ENCODE measurements at places on chromosomes 5 and 9.

- no peak for DNase-seq
These were observed 11.1 kb downstream of the TRIM14 start for GRCh38 chr9:98107926-98108325.

- DNase-seq = no peak
These were observed 1377.5 kb upstream of the CDH9 start for GRCh38 chr5:28415791-28416443.

DNA sequence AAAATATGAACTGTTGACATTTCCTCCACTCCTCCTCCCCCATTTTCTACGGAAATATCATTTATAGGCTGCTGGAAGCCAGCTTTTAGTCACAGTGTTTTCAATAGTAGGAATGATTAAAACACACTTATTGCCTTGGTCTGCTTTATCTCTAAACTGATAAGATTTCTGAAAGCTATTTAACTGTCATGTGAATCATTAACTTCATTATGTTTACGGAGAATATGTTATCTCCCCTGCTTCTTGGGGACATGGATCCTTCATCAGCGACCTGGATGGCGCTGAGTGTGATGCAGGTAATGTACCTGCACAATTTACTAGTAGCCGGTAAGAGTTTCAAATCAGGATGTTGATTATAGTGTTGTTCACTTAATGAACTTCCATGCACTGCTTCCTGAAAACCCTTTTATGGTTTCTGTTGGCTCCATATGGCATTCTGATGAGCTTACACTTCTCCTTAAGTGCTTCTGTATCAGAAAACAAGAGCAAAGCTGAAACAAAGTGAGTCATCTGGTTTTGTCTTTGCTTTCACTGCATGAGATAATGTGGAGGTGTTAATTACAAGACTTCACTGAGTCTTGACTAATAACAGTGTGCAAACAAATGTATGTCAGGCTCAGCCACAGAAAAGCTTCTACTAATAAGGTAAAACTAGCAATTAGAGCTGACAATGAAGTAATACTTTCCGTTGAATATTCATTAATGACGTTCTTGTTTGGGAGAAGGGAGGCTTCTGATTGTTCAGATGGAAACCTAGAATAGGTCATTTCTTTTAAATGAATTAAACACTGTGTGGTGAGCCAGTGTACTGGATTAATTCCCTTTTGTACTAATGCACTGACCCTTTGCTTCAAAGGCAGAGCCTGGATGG is 162.4 kb upstream of the ZNF608 start:
- DNase-seq = no peak

- no peak for DNase-seq
These were observed 4.6 kb downstream of the MYO10 start for GRCh38 chr5:16931334-16932110.

- no peak for DNase-seq
These were observed 104.7 kb downstream of the SPOCK1 start for GRCh38 chr5:137394380-137394779.

DNA sequence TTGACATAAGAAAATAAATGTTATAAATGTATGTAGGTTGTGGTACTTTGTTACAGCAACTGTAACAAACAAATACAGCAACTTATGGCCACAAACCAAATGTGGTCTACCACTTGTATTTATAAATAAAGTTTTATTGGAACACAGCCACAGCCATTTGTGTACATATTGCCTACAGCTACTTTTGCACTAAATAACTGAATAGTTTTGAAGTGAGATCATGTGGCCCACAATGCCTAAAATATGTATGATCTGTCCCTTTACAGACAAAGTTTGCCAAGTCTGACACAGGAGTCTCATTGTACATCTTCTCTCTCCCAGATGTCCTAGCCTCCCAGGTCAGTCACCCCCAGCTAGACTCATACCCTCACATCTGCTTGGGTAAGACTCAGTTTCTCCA is 283.6 kb upstream of the PRDM9 start:
- no peak for DNase-seq

- no peak for DNase-seq
These were observed 95.2 kb downstream of the DEPDC1B start for GRCh38 chr5:60604771-60605170.

DNA sequence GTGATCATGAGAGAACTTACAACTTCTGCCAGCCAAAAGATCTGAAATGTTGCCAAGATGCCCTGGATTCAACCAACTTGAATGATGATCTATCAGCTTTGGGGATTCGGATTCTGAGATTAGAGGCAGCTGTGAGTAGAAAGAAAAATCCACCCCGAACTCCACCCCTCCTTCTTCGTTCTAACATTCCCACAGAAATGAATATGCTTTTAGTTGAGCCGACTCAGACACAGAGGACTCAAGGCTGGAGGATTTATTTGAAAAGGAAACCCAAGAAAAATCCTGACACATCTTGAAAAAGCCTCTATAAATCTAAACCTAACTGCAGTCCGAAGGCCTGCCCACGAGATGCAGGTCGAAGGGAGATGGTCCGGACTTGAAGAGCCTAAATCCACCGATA is 275.0 kb downstream of the GAS1 start:
- DNase-seq = no peak

GRCh38 chr9:87714819-87715218 is 11.1 kb upstream of the CTSL start:
- no peak for DNase-seq

DNA sequence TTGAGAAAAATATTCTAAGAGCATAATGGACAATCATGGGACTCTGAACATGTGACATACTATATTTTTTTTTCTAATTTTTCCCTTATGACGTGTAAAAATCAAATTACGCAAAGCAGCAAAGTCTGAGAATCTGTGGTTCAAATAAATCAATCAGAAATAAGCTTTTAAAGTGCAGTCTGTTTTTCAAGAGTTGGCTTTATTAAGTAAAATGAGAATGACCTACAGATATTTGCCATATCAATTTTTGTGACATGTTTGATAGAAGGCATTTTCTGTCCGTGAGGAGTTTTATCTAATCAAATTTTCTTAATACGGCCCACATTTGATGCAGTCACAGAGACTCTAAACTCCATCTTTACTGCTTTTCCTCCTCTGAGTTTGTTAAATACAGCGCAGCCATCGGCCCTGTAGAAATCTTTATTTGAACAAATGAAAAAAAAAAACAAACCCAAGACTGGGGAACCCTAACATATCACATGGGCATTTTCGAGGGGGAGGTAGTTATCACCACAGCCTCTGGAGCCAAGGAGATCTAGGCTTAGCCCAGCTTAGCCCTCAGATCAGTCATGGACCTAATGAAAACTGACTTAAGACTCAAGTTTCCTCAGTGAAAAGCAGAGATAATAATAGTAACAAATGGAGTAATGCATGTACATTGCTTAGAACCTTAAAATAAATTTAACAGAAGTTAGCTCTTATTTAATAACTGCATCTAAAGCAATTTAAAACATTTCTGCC is 263.6 kb upstream of the C9orf72 start:
- DNase-seq = no peak

DNA sequence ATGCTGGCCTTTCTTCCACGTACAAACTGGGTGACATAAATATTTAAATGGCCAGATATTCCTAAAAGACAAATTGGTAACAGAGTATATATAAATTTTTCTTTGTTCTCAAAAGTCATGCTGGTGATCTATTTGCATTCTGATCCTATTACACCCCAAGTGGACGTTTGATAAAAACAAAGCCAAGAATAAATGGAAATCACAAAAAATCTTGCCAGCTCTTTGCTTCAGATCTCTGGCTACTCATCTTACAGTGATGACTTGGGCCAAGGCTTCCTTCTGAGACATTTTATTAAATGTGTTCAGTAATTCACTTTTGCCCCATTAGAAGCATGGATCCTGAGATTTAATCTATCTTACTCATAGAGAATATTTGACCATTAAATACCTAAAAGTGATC is 444.3 kb upstream of the PIK3R1 start:
- DNase-seq = no peak

- DNase-seq = no peak
These were observed 24.7 kb upstream of the CETN3 start for GRCh38 chr5:90434116-90434714.

- DNase-seq = no peak
These were observed 226.9 kb downstream of the SMARCA2 start for GRCh38 chr9:2241836-2242741.

DNA sequence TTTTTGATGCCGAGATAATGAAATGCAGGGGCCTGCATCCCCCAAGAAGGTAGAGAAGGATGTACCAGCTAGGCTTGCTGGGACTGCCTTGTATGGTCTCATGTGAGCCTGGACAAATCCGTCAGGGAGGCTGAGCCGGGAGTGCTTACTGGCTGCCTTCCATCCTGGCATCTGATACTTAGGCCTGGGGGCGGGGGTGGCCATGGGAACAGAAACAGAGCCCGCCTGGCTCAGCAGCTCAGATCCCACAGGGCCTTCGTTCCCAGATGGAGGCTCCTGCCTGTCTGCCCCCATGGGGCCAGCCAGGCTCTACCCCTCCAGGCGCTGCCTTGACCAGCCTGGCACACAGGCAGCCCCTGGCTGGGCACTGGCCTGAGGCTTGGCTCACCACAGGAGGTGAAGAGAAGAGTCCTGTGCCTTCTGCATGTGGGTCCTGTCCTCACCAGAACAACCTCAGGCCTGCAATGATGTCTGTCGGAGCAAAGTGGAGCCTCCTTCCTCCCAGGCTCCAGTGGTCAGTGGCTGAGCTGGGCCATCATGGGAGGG is 10.5 kb upstream of the SPATA31E1 start:
- no peak for DNase-seq

- no peak for DNase-seq
These were observed 3.8 kb upstream of the NPDC1 start for GRCh38 chr9:137049544-137050449.

GRCh38 chr9:7554699-7555098 is 244.9 kb downstream of the DMAC1 start:
- DNase-seq = no peak

DNA sequence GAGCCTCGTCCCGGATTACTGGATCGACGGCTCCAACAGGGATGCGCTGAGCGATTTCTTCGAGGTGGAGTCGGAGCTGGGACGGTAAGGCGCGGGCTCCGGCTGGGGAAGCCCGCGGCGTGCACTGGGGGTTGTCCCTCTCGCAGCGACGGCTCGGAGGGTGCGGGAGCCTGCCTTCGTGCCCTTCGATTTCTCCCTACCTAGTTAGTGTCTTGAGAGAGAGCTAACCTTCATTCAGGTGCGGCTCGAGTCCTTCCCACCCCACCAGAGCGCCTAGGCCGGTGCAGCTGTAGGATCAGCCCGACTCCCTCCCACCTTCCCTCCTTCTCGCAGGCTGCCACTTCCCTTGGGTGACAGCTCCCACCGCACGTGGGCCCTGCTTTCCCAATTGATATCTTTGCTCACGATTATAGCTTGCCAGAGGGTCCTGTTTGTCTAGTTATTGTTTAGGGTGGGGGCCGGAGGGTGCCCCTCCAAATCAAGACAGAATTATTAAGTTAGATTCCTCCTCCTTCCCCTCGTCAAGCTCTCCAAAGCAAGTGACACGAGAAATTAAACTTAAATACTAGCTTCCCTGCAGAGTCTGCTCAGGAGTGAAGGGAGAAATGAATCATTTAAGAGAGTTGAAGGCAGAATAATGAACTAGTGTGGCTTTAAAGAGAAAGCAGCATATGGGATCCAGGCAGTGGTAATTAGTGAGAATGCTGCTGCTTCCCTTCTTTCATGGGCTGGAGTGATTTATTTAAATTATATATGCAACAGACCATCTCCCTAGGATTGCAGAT is 569 bp downstream of the CAMK4 start:
- DNase-seq = no peak

- DNase-seq = no peak
These were observed 1.5 kb upstream of the GPRIN1 start for GRCh38 chr5:176611435-176611834.

- DNase-seq = no peak
These were observed 159.4 kb downstream of the GABRB2 start for GRCh38 chr5:161387121-161387520.

- DNase-seq = no peak
These were observed 461.4 kb downstream of the ZNF608 start for GRCh38 chr5:124285071-124285470.

GRCh38 chr9:1207686-1208085 is 157.5 kb downstream of the DMRT2 start:
- DNase-seq = no peak

- no peak for DNase-seq
These were observed 41.6 kb upstream of the SYNPO start for GRCh38 chr5:150598821-150599273.

DNA sequence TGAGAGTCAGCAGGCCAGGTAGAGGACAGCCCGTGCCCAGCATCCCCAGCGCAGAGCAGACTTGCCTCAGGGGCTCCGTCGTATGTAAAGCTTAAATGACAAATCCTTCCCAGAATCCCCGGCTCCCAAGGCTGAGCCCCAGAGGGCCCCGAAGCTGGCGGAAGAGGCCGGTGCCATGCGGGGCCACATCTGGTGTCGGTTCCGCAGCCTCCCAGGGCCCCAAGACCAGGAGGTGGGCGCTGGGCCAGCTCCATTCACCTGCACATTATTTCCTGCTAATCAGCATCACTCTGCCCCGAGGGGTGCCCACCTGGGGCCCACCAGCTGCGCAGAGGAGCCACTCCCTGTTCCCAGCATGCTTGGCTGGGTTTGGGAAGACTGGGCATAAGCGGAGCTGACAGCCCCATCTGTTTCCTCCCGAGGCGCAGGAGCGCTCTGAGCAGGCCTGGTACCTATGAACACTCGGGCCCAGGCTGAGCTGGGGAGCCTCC is 124.0 kb upstream of the PPP1R26 start:
- no peak for DNase-seq

GRCh38 chr5:90337449-90338052 is 72.0 kb downstream of the CETN3 start:
- no peak for DNase-seq

GRCh38 chr9:126705767-126706697 is 92.3 kb downstream of the LMX1B start:
- peak; percentile 60 for DNase-seq

- no peak for DNase-seq
These were observed 4.9 kb downstream of the AK1 start for GRCh38 chr9:127872369-127873222.

GRCh38 chr5:11904265-11904906 is at the start of gene CTNND2:
CTNND2 (minus strand) TSS chr5:11904446; CDS start chr5:11903853, 593 bp downstream.
- DNase-seq = no peak

GRCh38 chr9:72902268-72902667 is 50.6 kb downstream of the ALDH1A1 start:
- no peak for DNase-seq

GRCh38 chr9:34601937-34602573 is 9.8 kb downstream of the RPP25L start:
- DNase-seq = no peak

DNA sequence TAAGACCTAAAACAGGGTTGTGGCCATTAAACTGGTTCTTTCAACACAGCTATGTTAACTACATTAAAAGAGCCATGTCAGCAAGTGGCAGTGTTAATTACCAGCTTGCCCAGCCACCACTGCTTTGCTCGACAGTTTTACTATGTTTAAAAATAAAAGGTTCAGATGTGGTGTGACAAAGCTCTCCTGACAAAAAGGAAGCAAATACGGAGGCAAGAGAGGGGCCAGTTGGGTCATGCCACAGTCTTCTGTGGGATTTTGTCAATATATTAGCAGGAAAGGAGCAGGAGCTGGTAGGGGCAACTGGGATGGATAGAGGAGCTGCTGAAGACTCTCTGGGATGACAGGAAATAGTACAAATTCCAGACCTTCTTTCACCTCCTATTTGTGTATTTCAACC is 113.5 kb upstream of the PCA3 start:
- no peak for DNase-seq

- no peak for DNase-seq
These were observed 2.5 kb upstream of the TMEM174 start for GRCh38 chr5:73170522-73170921.

Data from stimulated activated CD4-positive, alpha-beta T cell treated with anti-CD3 and anti-CD28 coated beads, Interleukin-1b, Interleukin-23, amount 100 ng/mL, for 1 hour (primary cell).